ENCODE measurements at places on chromosomes 6 and 20.

DNA sequence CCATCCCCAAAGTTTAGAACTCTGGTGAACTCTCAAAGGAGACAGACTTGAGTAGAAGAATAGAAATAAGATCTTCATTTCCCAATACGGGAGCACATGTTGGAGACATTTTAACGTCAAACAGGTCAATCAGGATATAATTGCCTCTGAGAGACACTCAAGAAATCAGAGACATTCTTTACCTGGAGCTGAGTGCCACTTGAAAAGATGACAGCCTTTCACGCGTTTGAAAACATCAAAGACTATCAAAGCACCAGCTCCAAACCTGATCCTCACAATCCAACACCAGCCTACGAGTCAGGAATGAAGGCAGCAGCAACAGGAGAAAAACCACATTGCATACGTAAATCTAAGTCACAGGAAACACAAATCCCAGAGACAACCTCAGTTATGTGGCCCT lies 571.5 kb upstream of the CDH4 start:
- no peak for DNase-seq

DNA sequence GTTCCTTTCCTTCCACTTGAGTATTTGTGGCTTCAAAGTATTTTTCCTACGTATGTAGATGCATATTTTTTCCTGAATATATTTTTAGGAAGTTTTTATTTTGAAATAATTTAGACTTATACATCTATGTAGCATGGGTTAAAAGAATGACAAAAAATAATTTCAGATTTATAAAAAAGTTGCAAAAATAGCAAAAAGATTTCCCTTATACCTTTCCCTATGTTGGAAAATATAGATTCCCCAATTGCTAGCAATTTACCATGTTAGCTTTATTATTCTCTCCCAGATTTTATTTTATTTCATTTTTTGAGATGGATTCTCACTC lies 69.8 kb downstream of the SCAND1 start:
- no peak for DNase-seq

GRCh38 chr6:37209461-37210205 lies 39.7 kb downstream of the PIM1 start:
- DNase-seq: no peak

- peak; percentile 54 for DNase-seq
These were observed 147.4 kb upstream of the OLIG3 start for GRCh38 chr6:137641474-137642077.

GRCh38 chr20:61924858-61925554 lies 140.7 kb downstream of the TAF4 start:
- DNase-seq: no peak

DNA sequence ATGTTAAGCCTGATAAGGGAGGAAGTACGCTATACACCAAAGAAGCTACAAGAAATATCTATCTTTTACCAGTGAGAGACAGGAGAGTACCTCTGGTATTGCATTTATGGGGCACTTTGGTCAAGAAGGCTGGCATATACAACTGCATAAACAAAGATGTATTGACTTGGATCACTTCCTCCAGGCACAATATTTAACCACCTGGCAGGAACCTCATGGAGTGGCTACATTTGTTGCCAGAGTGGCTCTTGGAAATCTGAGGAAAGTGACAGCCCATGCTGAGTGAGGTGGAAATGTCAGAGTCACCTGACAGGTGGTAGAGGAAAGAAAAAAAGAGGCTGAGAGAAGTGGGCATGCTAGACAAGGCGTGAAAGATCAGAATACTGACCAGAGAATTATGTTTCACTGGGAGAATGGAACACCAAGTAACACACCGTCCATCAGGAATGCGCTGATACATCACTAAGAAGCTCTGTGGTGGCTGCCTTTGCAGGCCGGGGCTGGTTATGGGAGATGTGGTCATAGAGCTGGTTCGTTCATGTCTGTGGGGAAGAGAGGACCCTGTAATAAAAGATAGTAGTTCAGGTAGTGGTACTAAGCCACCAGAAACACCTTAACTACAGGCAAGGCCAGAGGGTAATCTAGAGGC lies 61.4 kb upstream of the UFL1 start:
- no peak for DNase-seq

- DNase-seq: peak; percentile 41
These were observed 625.4 kb downstream of the QKI start for GRCh38 chr6:164039954-164040375.

DNA sequence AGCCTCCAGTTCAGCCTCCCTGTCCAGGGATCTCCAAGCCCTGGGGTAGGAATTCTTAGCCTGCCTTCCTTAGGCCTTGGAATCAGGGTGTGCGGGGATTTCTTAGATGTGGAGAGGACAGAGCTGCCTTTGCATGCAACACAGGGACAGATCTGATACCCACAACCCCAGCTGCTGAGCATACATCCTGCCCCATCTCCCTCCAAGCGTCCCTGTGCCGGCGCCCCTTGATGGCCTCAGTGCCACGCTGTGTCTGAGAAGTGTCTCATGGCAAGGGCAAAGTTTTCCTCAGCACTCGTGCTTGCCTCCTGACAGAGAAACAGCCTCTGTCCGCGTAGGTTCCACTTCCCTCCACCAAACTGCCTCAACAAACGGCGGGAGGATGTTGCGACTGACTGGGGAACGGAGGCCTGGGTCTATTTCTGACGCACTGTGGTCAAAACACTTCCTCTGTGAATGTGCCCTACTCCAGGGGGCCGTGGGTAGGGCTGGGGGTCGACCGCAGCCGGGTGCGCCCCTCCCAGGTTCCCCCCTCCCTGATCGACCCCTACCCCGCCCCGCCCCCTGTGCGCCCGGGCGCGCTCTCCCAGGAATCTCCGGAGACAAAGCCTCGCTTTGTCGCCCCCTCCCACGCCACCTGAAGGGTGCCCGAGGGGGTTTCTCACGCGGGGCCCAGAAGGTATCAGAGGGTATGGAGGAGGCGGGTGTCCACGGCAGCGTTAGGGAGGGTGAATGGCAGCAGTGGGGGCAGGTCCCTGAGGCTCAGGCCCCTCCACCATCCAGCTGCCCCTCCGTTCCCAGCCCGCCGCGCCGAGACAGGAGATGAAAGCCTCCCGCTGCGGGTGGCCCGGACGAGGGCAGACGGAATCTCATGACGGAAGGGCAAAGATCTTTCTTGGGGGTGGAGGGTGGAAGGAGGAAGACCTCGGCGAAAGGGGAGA lies 806 bp downstream of the MICAL1 start:
- DNase-seq: no peak

GRCh38 chr20:3313683-3314065 lies 74.7 kb upstream of the SLC4A11 start:
- DNase-seq: no peak

- no peak for DNase-seq
These were observed 54.1 kb downstream of the WASF1 start for GRCh38 chr6:110125361-110125760.

DNA sequence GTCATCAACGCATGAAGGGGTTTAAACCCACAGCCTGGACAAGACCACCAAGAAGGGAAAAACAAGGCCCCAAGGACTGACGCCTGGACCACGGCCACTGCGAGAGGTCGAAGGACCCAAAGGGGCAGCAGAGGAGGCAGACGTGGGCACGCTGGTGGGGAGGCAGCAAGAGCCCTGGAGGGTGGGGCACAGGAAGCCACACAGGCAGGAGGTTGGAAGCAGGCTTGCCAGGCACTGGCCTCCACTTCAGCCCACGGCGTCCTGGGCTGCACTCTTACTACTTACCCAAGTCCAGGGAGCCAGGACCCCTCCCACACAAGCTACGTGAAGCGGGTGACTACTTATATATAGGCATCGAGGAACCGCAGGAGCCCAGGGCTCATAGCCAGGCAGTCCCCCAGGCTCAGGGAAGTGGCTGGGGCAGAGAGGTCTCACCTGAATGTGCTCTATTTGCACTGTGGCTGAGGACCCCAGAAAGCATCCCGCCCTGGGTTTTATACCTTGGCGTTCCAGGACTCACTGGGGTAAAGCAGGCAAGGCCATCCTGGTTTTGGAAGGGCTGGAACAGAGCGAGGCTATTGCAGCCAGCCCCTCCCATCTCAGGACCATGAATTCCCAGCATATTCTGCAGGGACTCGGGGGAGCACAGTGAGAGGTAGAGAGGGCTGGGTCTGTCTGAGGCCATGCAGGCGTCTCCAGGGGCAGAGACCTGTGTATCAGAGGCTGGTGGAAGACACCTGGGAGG lies 113.8 kb upstream of the AFDN start:
- DNase-seq: no peak

DNA sequence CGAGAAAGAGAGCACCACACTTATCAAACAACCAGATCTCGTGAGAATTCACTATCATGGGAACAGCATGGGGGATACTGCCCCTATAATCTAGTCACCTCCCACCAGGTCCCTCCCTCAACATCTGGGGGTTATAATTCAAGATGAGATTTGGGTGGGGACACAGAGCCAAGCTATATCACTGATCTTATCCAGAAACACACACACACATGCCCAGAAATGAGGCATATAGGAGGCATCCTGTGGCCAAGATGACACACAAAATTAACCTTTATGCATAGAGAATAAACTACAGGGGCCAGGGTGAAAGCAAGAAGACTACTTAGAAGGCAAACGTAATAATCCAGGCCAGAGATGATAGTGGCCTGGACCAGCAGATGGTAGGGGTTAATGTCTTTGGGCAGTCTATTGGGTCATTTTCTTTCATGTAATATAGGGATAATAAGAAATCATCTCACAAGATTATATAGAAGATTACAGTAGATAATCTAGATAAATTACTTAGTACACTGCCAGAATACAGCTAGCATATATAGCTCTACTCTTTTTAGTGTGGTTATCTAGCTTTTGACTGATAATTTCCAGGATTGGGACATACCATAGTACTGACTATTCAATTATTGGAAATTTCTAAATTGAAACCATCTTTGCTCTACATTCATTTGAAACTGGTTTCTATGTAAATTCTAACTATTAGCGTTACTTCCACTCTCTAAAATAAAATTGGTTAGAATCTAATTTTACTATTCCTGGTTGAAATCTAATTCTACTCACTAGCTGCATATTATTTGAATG lies 20.0 kb downstream of the RNF144B start:
- DNase-seq: no peak

DNA sequence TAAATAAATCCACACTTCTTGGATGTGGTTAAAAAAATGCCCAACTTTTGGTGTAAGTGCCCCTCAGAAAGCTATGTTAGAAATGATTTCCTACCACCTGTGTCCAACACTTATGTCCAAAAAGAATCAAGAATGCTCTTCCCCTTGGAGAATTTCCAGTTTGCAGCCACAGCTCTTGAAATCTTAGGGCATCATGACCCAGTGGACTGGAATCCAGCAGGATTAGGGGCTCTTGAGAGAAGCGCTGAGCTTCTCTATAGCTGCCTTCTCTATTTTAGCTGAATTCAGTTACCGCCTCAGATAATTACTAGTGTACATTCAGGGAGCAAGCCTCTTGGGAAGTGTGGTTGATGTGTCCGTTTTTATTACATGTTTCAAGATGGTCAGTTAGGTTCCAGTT lies 2.5 kb downstream of the PHACTR1 start:
- DNase-seq: no peak

DNA sequence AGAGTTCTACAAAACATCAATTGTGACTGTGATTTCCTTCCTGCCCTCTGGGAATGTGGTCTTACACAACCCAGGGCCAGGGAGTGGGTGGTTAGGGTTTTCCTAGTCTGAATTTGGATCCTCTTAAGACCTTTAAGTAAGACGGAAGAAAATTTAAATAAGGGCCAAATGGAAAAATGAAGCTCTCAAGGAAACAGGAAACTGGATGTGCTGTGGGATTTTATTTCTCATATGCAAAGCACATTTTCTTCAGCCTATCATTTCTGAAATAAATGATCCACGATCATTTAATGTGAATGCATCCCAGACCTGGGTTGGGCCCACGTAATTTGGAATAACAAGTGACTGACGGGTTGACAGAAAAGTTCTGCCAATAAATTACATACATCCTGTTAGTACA lies 243.6 kb downstream of the CLIC5 start:
- DNase-seq: no peak

DNA sequence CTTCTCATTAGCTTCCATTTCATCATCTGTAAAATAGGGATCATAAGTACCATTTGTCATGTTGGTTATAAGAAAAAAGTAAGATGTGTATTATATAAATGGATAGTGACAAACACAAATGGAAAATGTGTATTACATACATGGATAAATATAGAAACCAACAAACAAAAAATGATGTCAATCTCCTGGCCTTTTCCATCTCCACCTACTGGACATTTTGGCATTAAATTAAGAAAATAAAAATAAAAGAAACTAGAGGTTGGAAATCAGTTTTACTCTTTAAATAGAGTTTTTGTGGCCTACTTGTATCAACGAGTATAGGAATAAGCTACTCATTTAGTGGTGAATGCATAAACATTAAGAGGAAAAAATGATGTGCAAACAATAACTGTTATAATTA lies 67.5 kb upstream of the THEMIS start:
- DNase-seq: no peak

DNA sequence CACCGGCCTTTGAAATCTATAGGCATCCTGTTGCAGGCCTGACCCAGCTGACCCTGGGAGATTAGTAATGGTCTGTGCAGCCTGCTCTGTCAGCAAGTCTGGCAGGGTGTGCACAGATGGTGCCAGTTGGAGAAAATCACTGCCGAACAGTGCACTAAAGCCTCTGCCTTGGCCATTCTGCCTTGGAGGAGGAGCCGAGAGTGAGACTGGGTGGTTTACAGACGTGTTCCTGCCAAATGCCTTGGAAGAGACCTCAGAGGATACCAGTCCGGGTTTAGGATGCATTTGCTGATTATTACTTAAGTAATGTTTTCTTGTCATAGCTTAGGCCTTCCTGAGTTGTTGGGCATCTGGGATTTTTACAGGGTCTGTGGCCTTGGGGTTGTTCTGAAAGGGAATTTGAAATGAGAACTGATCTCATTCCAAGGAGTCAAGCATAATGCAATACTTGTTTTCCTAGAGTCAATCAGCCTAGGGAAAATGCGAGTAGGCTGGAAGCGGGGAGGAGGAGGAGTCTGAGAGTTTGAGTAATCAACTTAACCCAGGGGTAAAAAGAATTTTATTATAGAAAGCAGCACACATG lies 292.1 kb downstream of the SOX4 start:
- peak; percentile 60 for DNase-seq

Data from fibroblast of skin of left quadriceps (primary cell).